ENCODE measurements at places on chromosomes 7 and 10.

GRCh38 chr10:95273393-95274312, 17.1 kb downstream of the PDLIM1 start:
- no peak overlapping the region for H3K4me3 ChIP-seq
- H3K27ac ChIP-seq: no peak overlapping the region

GRCh38 chr10:6843481-6843881, 263.4 kb upstream of the PRKCQ start:
- no peak for DNase-seq
- no peak overlapping the region for H3K27ac ChIP-seq
- H3K36me3 ChIP-seq: no peaks in the 10 kb centered on the region

- H3K36me3 ChIP-seq: no peaks in the 10 kb centered on the region
- no peaks in the 10 kb centered on the region for H3K4me1 ChIP-seq
Observed at GRCh38 chr10:81820418-81820817, 54.6 kb upstream of the NRG3 start.

GRCh38 chr10:65396997-65397396, 1528.8 kb upstream of the LRRTM3 start:
- H3K4me1 ChIP-seq: no peaks in the 10 kb centered on the region
- no peak for DNase-seq
- H3K36me3 ChIP-seq: no peaks in the 10 kb centered on the region
- H3K27me3 ChIP-seq: no peaks in the 10 kb centered on the region
- H3K4me3 ChIP-seq: no peak overlapping the region
- no peak overlapping the region for H3K27ac ChIP-seq

DNA sequence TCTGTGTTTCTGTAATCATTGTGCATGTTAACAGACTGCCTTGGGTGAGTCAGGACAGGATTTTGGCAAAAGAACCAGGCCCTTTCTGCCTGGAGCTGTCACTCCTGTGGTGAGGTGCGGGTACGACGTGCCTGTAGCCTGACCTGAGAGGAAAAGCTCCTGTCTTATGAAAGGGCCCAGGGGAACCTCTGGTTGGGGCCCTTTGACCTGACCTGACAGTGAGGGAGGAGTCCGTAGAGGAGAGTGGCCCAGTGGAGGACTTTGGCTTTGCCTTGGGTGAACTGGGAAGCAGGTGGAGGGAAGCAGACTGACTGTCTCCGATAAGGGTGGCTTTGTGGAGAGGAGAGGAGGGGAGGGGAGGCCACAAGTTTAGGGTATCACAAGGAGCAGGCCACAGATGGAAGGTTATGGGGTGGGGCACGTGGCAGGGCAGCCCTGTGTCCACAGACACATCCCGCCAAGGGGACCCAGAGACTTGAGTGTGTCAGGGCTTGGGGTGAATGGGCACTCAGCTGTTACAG, 6.9 kb downstream of the PFKP start:
- no peak for DNase-seq
- peaks cover 43% of the 10 kb centered on the region for H3K36me3 ChIP-seq
- no peak overlapping the region for H3K27ac ChIP-seq
- peaks cover 53% of the 10 kb centered on the region for H3K4me1 ChIP-seq

DNA sequence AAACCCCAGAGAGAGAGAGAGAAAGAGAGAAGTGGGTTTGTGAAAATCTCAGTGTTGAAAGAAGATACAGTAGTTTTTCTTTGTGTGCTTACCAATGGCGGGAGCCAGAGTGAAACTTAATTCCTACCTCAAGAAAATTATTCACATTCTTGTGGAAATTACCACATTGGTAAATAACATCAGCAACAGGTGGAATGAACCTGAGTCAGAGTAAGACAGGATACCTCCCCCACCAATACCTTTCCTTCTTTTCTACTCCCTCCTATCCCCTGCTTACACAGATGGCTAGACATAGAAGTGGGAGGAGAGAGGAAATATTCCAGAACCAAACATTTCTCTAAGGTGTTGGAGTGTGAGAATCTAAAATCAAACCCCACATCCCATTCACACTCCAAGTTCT, 793.9 kb downstream of the SORCS3 start:
- no peak overlapping the region for H3K27ac ChIP-seq
- H3K27me3 ChIP-seq: no peaks in the 10 kb centered on the region
- no peaks in the 10 kb centered on the region for H3K36me3 ChIP-seq

GRCh38 chr10:74174521-74174920, 23.5 kb downstream of the ADK start:
- H3K27ac ChIP-seq: no peak overlapping the region
- DNase-seq: no peak
- no peaks in the 10 kb centered on the region for H3K27me3 ChIP-seq
- H3K4me3 ChIP-seq: no peak overlapping the region
- peaks cover 7% of the 10 kb centered on the region for H3K4me1 ChIP-seq

DNA sequence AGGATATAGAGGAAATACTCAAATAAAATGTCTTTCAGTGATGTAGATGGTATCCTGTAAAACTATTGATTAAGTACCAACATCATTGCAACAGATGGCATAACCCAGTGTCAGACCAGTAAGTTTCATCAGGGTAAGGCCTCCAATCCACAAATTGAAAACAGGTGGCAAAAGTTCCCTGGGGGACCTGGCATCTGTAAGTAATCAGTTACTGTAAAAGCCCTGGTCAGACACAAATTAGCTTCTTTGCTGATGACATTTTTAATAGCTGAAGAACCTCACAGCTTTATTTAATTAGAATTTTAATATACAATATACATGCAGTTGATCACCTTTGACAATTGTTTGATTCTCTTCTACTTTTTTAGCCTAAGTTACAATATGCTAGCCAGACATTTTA, 152.5 kb downstream of the PLXDC2 start:
- H3K27ac ChIP-seq: no peak overlapping the region
- no peak for DNase-seq
- no peak overlapping the region for H3K4me3 ChIP-seq
- H3K36me3 ChIP-seq: no peaks in the 10 kb centered on the region

DNA sequence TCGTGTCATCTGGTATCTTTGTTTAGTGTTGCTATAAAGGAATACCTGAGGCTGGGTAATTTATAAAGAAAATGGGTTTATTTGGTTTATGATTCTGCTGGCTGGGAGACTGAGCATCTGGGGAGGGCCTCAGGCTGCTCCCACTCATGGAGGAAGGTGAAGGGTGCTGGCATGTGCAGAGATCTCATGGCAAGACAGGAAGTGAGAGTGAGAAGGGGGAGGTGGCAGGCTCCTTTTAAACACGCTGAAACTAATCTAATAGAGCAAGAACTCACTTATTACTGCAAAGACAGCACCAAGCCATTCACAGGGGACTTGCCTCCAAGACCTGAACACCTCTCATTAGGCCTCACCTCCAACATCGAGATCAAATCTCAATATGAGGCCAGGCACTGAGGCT, 11.3 kb downstream of the OIT3 start:
- H3K36me3 ChIP-seq: no peaks in the 10 kb centered on the region
- H3K4me3 ChIP-seq: no peak overlapping the region
- no peaks in the 10 kb centered on the region for H3K4me1 ChIP-seq
- no peak overlapping the region for H3K27ac ChIP-seq
- no peaks in the 10 kb centered on the region for H3K27me3 ChIP-seq

- H3K27ac ChIP-seq: no peak overlapping the region
- H3K27me3 ChIP-seq: 0 out of 2 replicates have a peak, but pooled peaks cover 3% of the 10 kb centered on the region
- no peak for DNase-seq
- no peaks in the 10 kb centered on the region for H3K36me3 ChIP-seq
- no peak overlapping the region for H3K4me3 ChIP-seq
Observed at GRCh38 chr7:159004411-159004810, 140.3 kb downstream of the VIPR2 start.

GRCh38 chr7:120402079-120402767, 129.2 kb downstream of the KCND2 start:
- no peak for DNase-seq
- H3K27ac ChIP-seq: no peak overlapping the region
- H3K4me1 ChIP-seq: no peaks in the 10 kb centered on the region
- H3K4me3 ChIP-seq: no peak overlapping the region
- no peaks in the 10 kb centered on the region for H3K27me3 ChIP-seq

DNA sequence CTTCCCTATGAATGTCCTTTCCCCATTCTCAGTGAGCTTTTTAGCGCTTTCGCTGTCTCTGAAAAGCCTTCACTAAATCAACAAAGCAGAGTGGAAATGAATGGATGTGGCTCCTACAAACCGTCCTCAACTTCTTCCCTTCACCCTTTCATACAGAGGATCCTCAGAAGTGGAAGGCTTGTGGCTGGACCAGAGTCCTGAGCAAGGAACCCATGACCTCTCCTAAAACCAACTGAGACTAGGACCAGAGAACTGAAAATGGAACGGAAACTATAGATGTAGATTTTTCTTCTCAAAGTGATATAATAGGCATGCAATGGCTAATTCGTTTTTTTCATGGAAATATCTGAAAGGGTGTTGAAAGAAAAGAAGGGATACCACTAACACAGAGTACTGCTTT, 122.5 kb downstream of the LHFPL3 start:
- H3K36me3 ChIP-seq: no peaks in the 10 kb centered on the region
- H3K4me3 ChIP-seq: no peak overlapping the region
- 0 out of 2 replicates have a peak, but pooled peaks cover 9% of the 10 kb centered on the region for H3K27me3 ChIP-seq
- no peak for DNase-seq
- no peak overlapping the region for H3K27ac ChIP-seq

GRCh38 chr10:119207366-119207666, at the start of gene GRK5:
Gene GRK5 (plus strand): TSS chr10:119207571. CDS start chr10:119207918, 347 bp downstream.
- H3K36me3 ChIP-seq: no peaks in the 10 kb centered on the region
- peak within 1 kb of the TSS; percentile 84 for H3K27ac ChIP-seq
- peaks cover 20% of the 10 kb centered on the region for H3K4me1 ChIP-seq
- H3K4me3 ChIP-seq: peak within 1 kb of the TSS; percentile 69
- peak; percentile 93 for DNase-seq
- H3K27me3 ChIP-seq: no peaks in the 10 kb centered on the region

- DNase-seq: no peak
- H3K36me3 ChIP-seq: no peaks in the 10 kb centered on the region
- H3K4me1 ChIP-seq: peaks cover 13% of the 10 kb centered on the region
- no peak overlapping the region for H3K4me3 ChIP-seq
- H3K27me3 ChIP-seq: peaks cover 11% of the 10 kb centered on the region
Observed at GRCh38 chr7:2934984-2935740, 91.1 kb upstream of the GNA12 start.

GRCh38 chr10:32054094-32054493, 2.1 kb downstream of the KIF5B start:
- H3K4me3 ChIP-seq: peak overlapping the region; percentile 96
- peaks cover 26% of the 10 kb centered on the region for H3K4me1 ChIP-seq
- no peak overlapping the region for H3K27ac ChIP-seq
- no peaks in the 10 kb centered on the region for H3K27me3 ChIP-seq
- DNase-seq: no peak
- H3K36me3 ChIP-seq: no peaks in the 10 kb centered on the region

GRCh38 chr7:43485580-43485979, 97.3 kb upstream of the STK17A start:
- H3K4me1 ChIP-seq: no peaks in the 10 kb centered on the region
- H3K4me3 ChIP-seq: no peak overlapping the region
- no peaks in the 10 kb centered on the region for H3K36me3 ChIP-seq
- no peak overlapping the region for H3K27ac ChIP-seq
- no peaks in the 10 kb centered on the region for H3K27me3 ChIP-seq
- no peak for DNase-seq

DNA sequence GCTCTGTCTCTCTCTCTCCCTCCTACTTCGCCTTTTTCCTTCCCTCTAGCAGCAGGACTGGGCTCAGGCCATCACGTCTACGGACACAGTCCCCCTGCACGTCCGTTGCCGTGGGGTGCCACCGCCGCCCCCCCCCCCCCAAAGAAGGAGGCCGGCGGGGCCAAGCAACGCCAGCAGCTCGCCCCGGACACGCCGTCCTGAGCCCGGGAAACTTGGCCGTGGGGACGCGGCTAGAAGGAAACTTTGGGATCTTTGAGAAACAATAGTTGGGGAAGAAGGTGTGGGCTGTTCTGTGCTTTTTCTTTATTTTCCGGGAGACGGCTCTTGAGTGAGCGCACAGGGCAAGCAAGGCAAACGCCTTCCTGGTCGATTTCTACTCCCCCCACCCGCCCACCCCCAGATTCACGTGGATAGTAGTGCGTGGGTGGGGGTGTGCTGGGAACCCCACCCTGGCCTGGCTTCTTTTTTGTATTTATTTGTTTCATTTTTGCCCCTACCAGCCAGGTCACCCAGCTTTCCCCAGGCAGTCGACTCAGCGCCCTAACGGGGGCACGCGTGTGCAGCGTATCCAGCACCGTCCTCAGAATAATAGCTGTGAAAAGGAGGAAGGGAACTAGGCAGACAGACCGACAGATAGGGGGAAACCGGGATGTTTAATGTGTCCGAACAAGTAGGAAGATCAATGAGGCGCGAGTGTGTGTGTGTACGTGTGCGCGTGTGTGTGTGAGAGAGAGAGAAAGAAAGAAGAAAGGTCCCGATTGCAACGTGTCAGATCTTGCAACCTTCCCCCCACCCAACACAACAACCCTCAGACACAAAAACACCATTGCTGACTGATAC, 1.4 kb downstream of the MXI1 start:
- H3K36me3 ChIP-seq: no peaks in the 10 kb centered on the region
- no peaks in the 10 kb centered on the region for H3K27me3 ChIP-seq

GRCh38 chr10:28839600-28840007, 162.3 kb downstream of the BAMBI start:
- peak; percentile 45 for DNase-seq
- H3K4me3 ChIP-seq: no peak overlapping the region
- peaks cover 30% of the 10 kb centered on the region for H3K4me1 ChIP-seq
- no peaks in the 10 kb centered on the region for H3K27me3 ChIP-seq
- H3K27ac ChIP-seq: peak overlapping the region; percentile 32

GRCh38 chr7:156147104-156147503, 334.8 kb upstream of the SHH start:
- no peaks in the 10 kb centered on the region for H3K27me3 ChIP-seq
- no peaks in the 10 kb centered on the region for H3K36me3 ChIP-seq
- DNase-seq: no peak
- H3K27ac ChIP-seq: no peak overlapping the region
- H3K4me3 ChIP-seq: no peak overlapping the region

- no peak overlapping the region for H3K27ac ChIP-seq
- H3K36me3 ChIP-seq: no peaks in the 10 kb centered on the region
- H3K27me3 ChIP-seq: no peaks in the 10 kb centered on the region
- H3K4me3 ChIP-seq: no peak overlapping the region
- peaks cover 17% of the 10 kb centered on the region for H3K4me1 ChIP-seq
- DNase-seq: no peak
Observed at GRCh38 chr10:5616836-5617235, 49.6 kb downstream of the ASB13 start.

DNA sequence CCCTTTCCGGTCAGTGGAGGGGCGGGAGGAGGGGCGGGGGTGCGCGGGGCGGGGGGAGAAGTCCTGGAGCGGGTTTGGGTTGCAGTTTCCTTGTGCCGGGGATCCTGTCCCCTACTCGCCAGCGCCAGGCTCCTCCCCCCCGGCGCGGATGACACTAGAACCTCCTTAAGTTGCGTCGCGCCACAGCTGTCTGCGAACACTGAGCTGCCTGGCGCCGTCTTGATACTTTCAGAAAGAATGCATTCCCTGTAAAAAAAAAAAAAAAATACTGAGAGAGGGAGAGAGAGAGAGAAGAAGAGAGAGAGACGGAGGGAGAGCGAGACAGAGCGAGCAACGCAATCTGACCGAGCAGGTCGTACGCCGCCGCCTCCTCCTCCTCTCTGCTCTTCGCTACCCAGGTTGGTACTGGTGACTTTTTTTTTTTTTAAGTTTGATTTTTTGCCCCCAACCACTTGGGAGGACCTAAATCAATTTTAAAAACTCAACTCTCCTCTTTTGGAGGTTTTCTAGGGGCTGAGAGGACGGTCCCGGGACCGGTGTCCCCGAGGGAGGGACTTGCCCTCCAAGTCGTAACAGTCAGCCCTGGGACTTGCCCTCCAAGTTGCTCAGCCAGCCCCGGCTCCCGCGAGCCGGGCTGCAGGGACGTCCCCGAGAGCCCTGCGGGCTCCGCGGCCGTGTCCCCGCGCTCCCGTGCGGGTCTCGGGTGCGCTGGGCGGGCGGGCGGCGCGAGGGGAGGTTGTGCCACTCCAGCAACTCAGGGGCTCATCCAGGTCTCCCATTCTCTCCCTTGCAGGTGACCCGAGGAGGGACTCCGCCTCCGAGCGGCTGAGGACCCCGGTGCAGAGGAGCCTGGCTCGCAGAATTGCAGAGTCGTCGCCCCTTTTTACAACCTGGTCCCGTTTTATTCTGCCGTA, at the start of gene GATA3:
Gene GATA3 (plus strand): TSS at position 195 of the 914 bp plus-strand sequence. CDS start 968 bp downstream, outside the sequence.
- H3K4me3 ChIP-seq: peak within 1 kb of the TSS; percentile 62
- H3K27ac ChIP-seq: no peak within 1 kb of the TSS
- DNase-seq: no peak
